Liver (tissue), 10 donors: ENCODE measurements at places on chromosomes 7 and 10. TPM values are rescaled to one million over a fixed set of nuclear protein-coding genes. Genes with fewer than 3 reads are reported as not detected.

DNA sequence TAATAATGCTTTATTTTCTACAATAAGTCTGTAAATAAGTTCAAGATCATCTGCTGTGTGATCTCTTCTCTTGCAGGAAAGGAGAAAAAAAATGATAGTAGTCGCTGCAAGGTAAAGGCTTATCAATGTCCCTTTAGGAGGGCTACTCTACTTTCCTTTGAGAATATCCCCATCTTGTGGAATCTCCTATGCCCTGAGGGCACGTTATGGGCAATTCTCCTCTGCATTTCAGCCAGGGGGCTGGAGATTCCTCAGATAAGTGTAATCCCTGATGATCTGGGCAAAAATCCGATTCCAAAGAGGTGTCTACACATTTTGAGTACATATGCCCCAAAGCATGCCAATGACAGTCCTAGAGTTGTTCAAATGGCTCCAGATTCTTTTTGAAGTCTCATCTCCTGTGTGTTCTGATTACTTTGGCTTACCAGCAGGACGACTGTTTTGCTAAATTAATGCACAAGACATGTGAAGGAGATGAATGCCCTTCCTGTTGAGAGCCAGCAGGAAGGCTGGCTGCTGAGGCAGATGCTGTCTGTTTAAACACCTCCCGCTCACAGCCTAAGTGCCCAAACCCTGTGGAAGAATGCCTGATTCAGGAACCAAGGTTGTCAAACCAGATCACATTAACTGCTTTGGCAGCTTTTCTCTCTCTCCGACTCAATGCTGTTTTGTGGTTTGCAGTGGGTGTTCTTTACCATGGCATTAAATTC is 171.2 kb upstream of the COL1A2 start:
- no peaks in the 10 kb centered on the region for H3K27me3 ChIP-seq
- DNase-seq, result no peak
- H3K27ac ChIP-seq, result no peak overlapping the region
- no peaks in the 10 kb centered on the region for H3K4me1 ChIP-seq
- H3K4me3 ChIP-seq, result no peak overlapping the region

Gene TMEM140
- total RNA-seq, result 22.3 TPM

DNA sequence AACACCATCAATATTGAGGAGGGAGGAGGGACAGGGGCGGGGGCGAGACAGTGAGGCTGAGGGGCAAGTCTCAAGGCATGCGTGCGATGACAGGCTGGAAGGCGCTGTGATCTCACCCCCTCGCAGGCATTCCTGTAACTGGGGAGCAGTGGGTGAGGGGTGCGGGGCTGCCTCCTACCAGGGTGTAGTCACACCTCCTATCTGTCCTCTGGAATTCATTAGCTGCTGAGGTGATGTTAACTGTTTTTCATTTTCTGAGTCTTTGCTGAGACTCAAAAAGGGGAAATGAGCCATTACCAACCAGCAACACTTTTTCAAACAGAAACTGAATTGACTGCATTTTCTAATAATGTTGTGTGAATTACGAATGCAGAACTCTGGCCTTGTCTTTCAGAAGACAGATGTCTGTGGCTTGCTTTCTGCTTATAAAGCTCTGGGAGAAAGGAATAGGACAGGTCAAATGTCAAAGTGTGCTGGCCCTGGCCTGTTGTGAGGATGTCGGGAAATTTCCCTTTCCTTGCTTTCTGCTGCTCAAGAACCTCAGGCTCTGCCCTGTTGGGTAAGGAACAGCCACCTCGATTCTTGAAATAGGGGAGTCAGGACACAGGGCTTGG is 23.7 kb upstream of the CDH23 start:
- H3K27me3 ChIP-seq, result no peaks in the 10 kb centered on the region
- peak overlapping the region; percentile 10 for H3K27ac ChIP-seq
- DNase-seq, result no peak
- no peaks in the 10 kb centered on the region for H3K36me3 ChIP-seq
- no peaks in the 10 kb centered on the region for H3K4me1 ChIP-seq
- no peak overlapping the region for H3K4me3 ChIP-seq

- no peaks in the 10 kb centered on the region for H3K4me1 ChIP-seq
- DNase-seq, result no peak
- H3K4me3 ChIP-seq, result no peak overlapping the region
- H3K36me3 ChIP-seq, result no peaks in the 10 kb centered on the region
Measured at GRCh38 chr7:126702242-126703016, 550.3 kb downstream of the GRM8 start.

- no peak overlapping the region for H3K4me3 ChIP-seq
- no peaks in the 10 kb centered on the region for H3K4me1 ChIP-seq
- H3K27me3 ChIP-seq, result no peaks in the 10 kb centered on the region
- peaks cover 1% of the 10 kb centered on the region for H3K36me3 ChIP-seq
Measured at GRCh38 chr10:58239561-58240169, 28.0 kb downstream of the IPMK start.

DNA sequence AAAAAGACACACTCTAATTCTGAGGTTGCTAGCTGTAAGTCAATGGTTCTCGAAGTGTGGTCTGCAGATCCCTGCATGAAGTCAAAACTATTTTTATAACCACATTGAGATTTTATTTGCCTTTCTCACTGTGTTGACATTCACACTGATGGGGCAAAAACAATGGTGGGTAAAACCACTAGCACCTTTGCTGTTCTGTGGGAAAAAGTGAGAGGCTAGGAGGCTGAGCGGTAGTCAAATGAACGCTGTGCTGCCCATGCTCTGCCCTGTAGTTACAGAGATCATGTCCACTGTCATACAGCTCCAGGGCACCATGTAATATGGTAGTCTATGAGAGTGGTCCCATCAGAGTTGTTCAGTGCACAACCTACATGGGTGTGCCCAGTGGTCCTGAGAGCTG is 21.6 kb upstream of the PDCD4 start:
- no peaks in the 10 kb centered on the region for H3K27me3 ChIP-seq
- DNase-seq, result no peak
- peaks cover 18% of the 10 kb centered on the region for H3K4me1 ChIP-seq
- H3K36me3 ChIP-seq, result no peaks in the 10 kb centered on the region
- H3K4me3 ChIP-seq, result no peak overlapping the region

- H3K4me3 ChIP-seq, result no peak overlapping the region
- H3K27me3 ChIP-seq, result no peaks in the 10 kb centered on the region
- no peak overlapping the region for H3K27ac ChIP-seq
- DNase-seq, result no peak
- no peaks in the 10 kb centered on the region for H3K36me3 ChIP-seq
Measured at GRCh38 chr10:112811741-112812551, 138.1 kb upstream of the TCF7L2 start.

Gene HOXA11
- not detected for total RNA-seq

DNA sequence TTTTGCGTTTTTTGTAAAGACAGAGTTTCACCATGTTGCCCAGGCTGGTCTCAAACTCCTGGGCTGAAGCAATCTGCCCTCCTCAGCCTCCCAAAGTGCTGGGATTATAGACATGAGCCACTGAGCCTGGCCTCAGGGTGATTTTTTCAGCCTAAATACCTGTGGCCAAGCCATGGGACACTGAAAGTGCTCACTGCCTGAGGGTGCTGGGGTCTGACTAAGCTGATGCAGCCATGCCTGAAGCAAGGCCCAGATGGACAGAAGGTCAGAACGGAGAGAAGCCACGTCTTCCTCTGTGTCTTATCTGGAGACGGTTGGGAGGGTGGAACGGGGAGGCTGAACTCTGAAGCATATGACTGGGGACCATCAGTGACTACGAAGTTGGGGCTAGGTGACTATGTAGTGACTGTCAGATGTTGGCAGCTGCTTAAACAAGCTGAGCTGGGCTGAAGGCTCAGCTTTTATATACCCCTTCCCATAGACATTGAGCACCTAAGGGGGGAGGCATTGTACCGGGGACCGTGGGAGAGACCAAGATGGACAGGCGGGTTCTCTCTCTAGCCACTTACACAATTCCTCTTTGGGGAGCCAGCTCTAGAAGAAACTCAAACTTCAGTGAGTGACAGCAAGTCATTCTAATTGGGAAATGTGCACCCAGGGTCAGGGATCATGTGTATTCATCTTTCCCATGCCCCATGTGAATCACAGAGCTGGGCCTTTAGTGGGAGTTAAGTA is 73.3 kb upstream of the HABP2 start:
- no peak overlapping the region for H3K27ac ChIP-seq
- DNase-seq, result no peak
- peaks cover 4% of the 10 kb centered on the region for H3K4me1 ChIP-seq
- H3K27me3 ChIP-seq, result no peaks in the 10 kb centered on the region

Gene ASB10
- total RNA-seq, result not detected

GRCh38 chr7:151435103-151435916 is 4.6 kb downstream of the CRYGN start:
- H3K4me1 ChIP-seq, result no peaks in the 10 kb centered on the region
- H3K4me3 ChIP-seq, result no peak overlapping the region
- no peaks in the 10 kb centered on the region for H3K27me3 ChIP-seq
- no peaks in the 10 kb centered on the region for H3K36me3 ChIP-seq
- H3K27ac ChIP-seq, result no peak overlapping the region

GRCh38 chr10:122391875-122392274 is 17.4 kb downstream of the PLEKHA1 start:
- no peak overlapping the region for H3K4me3 ChIP-seq
- no peak for DNase-seq
- H3K27ac ChIP-seq, result peak overlapping the region; percentile 15
- H3K36me3 ChIP-seq, result peaks cover 1% of the 10 kb centered on the region
- H3K4me1 ChIP-seq, result peaks cover 9% of the 10 kb centered on the region
- no peaks in the 10 kb centered on the region for H3K27me3 ChIP-seq

Gene PCLO
- 0.84 TPM for total RNA-seq

DNA sequence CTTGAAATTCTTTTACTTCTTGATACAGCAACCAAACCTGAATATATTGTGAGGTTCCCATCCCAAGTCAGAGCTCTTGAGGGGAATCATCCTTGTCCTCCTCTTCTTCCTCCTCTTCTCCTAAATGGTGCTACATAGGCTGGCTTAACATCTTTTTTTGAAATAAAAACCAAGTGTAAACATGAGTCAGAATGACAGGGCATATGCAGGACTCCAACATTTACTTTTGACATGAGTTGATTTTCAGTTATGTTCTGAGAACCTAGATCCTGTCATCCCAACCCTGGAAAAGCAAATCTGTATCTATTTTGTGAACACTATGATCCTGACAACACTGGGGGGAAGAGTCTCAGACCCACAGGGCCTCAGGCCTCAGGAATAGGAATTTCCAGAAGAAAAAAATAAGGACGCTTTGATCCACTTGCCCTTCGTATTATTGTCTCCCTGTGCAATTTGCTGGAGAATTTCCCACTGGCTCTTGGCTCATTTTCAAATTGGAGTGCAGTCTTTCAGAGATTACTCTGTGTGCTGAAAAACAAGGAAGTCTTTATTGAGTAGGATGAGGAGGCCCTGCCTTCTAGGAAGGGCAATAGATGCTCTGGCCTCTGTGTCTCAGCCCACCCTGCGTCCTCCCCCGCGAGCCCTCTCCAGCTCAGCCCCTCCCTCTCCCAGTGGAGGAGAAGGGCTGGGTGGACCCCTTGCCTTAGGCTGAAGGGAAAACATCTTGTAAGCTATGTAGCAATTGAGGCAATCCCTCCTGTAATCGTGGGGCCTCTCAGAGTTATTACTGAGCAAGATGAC is 121.6 kb downstream of the CREB5 start:
- H3K36me3 ChIP-seq, result no peaks in the 10 kb centered on the region
- DNase-seq, result no peak
- H3K4me3 ChIP-seq, result no peak overlapping the region
- H3K27ac ChIP-seq, result no peak overlapping the region
- no peaks in the 10 kb centered on the region for H3K27me3 ChIP-seq

DNA sequence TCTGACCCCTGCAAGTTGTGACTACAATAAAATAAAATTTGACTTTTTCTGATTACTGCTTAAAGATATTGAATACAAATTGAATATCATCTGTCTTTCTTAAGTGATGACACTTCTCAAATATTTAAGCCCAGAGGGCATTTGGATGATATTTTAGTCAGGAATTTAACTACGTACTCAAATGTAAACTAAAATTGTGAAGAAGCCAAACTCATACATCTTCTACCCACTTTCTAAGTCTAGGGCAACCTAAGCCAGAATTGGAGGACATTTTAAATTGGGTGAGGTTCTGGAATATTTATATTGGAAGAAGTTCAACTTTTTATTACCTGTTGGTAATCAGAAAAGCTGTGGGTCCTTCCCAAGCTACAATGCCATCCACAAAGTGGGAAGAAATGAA is 149.1 kb upstream of the WDR11 start:
- H3K27ac ChIP-seq, result no peak overlapping the region
- no peak for DNase-seq
- H3K27me3 ChIP-seq, result no peaks in the 10 kb centered on the region

Gene SPDYE5
- not detected for total RNA-seq

DNA sequence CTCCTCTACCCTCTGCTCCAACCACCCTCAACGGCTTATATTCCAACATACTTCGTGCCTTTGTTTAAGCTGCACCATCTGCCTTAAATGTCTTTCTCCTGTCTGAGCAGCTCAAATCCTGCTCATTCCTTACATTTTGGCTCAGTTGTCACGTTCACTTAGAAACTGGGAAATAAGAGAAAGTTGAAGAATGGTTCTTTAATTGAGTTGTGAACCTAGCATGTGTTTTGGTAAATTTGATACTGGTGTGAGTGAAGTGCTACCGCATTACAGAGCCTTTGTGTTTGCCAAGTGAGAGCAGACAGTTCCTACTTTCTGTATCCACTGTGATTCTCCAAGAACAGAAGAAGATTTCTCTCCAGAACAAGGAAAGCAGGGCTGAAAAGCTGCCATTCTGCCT is 54.3 kb downstream of the EPDR1 start:
- H3K4me1 ChIP-seq, result no peaks in the 10 kb centered on the region
- no peaks in the 10 kb centered on the region for H3K27me3 ChIP-seq
- H3K4me3 ChIP-seq, result no peak overlapping the region
- no peak for DNase-seq

GRCh38 chr7:115102738-115103137 is 180.8 kb downstream of the MDFIC start:
- no peak overlapping the region for H3K4me3 ChIP-seq
- H3K27me3 ChIP-seq, result no peaks in the 10 kb centered on the region
- DNase-seq, result no peak
- no peak overlapping the region for H3K27ac ChIP-seq
- H3K4me1 ChIP-seq, result no peaks in the 10 kb centered on the region

GRCh38 chr7:72170475-72170874 is 241.7 kb downstream of the CALN1 start:
- no peaks in the 10 kb centered on the region for H3K36me3 ChIP-seq
- no peaks in the 10 kb centered on the region for H3K4me1 ChIP-seq
- no peaks in the 10 kb centered on the region for H3K27me3 ChIP-seq
- DNase-seq, result no peak
- H3K27ac ChIP-seq, result no peak overlapping the region
- no peak overlapping the region for H3K4me3 ChIP-seq

DNA sequence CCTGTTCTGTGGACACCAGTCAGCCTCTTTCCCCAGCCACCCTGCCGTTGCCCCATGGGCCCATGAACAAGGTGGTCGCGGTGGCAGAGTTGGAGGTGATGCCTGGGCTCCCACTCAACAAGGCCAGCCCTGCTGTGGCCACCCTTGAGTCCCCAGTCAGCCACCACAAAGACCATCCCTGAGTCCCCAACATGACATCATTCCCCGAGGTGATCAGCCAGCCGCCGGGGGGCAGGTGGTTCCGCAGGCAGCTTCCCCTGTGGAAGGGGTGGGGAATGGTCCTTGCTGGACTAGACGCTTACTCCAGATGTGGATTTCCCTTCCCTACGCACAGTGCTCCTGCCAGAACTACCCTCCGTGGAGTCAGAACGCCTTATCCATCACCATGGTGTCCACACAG is 271.7 kb downstream of the PTPRN2 start:
- H3K36me3 ChIP-seq, result no peaks in the 10 kb centered on the region
- no peak overlapping the region for H3K4me3 ChIP-seq
- no peak overlapping the region for H3K27ac ChIP-seq
- H3K4me1 ChIP-seq, result no peaks in the 10 kb centered on the region
- H3K27me3 ChIP-seq, result no peaks in the 10 kb centered on the region

- no peaks in the 10 kb centered on the region for H3K27me3 ChIP-seq
- DNase-seq, result no peak
- H3K4me1 ChIP-seq, result no peaks in the 10 kb centered on the region
- H3K27ac ChIP-seq, result no peak overlapping the region
- no peak overlapping the region for H3K4me3 ChIP-seq
Measured at GRCh38 chr7:144606261-144606660, 202.8 kb upstream of the NOBOX start.

Gene STK31
- 0.59 TPM for total RNA-seq
